ENCODE measurements at places on chromosomes 13 and 19.

DNA sequence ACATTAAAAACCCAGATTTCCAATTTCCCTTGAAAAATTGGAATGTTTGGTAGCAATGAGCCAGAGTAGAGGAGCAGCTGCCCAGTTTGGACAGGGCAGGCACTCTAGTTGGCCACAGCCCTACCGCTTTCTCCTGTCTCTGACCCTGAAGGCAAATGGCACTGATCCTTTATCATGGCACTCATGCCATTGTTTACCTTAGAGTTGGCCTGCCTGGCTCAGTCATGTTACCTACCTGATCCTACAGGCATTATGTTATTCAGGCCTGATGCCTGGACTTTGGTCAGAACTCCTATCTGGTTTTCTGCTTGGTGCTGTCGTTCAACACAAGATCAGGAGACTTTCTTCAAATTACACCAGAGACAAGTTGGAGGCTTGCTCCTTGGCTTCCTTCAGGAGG is 24.9 kb upstream of the TDRD3 start:
- no peak for DNase-seq

GRCh38 chr13:90545070-90545840 is 802.2 kb upstream of the MIR17HG start:
- no peak for DNase-seq

GRCh38 chr13:19089315-19089714 is 92.3 kb downstream of the TUBA3C start:
- DNase-seq: no peak

- DNase-seq: no peak
Measured at GRCh38 chr19:29503140-29503758, 22.5 kb upstream of the VSTM2B start.

GRCh38 chr13:44140888-44141724 is 232.5 kb upstream of the SERP2 start:
- DNase-seq: peak; percentile 24

DNA sequence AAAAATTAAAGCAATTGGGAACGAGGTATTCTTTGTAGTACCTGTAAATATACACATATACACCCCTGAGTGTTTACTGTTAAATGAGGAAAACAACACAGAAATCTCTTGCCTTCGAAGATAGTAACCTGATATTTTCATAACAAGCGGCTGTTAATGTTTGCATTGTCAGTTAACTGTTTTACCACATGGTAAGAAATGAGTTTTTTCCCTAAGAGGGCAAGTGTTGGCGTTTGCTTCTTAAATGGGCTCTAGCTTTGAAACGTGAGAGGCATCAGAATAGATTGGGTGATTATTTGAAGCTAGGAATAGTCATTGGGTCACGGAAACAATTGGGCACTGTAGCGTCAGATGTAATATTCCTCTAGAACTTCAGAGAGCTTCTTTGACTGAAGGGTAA is 22.0 kb upstream of the UPF3A start:
- no peak for DNase-seq

DNA sequence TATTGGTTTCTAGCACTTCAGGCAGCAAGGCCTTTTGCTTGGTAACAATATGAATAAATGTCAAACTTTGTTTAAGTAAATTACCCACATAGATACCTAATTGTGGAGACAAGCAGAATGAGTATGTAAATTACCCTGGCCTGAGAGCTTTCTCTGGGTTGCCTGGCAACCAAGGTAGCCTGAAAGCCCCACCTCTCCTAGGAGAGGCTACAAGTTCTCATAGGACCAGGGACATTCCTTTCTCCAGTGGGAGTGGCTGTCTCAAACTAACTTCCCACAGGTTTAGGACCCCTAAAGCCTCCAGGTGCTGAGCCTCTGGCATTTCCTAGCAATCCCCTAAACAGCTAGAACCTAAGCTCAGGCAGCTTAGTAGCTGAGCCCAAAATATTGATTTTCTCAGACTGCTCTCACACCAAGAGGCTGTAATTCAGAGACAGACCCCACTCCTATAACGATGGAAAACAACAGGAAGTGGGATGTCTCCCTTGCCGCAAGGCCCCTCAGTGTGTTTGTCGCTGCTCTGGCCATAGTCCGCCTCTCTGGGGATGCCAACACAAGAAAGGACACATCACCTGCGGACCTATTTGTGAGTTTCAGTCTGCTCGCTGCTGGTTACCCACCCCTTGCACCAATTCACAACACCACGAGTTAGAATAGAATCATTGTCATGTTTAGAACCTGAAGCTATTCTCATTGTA is 207.3 kb downstream of the DLEU7 start:
- no peak for DNase-seq

- DNase-seq: peak; percentile 97
Measured at GRCh38 chr19:1213391-1214286, 8.1 kb downstream of the STK11 start.

DNA sequence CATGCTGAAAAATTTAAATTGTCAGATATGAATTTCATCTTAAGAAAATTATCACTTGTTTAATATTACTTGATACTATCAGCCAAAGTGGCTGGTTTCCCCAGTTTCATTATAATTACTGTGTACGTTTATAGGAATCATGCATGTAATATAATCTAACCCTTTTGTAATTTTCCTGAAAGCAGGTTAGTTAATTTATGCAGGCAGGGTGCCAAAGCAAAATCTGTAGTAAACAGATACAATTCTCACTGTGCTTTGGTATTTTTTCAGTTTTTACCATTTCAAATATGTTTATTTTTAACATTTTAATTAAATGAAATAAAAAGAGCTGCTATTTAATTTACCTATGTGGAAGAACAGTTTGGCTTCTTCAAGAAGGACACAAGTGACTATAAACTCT is 1227.5 kb upstream of the MIR17HG start:
- DNase-seq: no peak

GRCh38 chr19:51258165-51259160 is 7.6 kb downstream of the SIGLECL1 start:
- no peak for DNase-seq

GRCh38 chr13:112434032-112434431 is 57.9 kb downstream of the SPACA7 start:
- DNase-seq: no peak

DNA sequence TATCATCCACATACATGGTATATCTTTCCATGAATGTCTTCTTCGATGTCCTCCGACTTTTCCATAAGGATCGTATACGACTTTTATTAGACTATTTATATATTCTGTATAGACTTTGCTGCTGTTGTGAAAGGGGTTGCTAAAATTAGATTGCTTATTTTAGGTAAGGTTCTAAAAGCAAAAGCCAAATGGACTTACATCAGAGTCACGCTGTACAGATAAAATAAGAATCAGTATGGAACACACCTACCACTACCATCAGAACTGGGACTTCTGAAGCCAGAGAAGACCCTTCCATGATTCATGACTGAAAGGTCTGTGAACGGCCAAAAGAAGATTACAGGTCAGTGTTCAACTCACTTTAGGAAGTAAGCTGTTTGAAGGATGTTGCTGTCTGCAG is 8.9 kb downstream of the ANKRD27 start:
- no peak for DNase-seq

GRCh38 chr13:77874406-77874805 is 44.2 kb downstream of the EDNRB start:
- no peak for DNase-seq

GRCh38 chr13:59343993-59344822 is 819.5 kb downstream of the DIAPH3 start:
- no peak for DNase-seq

- DNase-seq: no peak
Measured at GRCh38 chr19:55101261-55101660, 16.2 kb downstream of the PPP1R12C start.

GRCh38 chr19:18796239-18796638 is 5.1 kb upstream of the COMP start:
- DNase-seq: no peak

DNA sequence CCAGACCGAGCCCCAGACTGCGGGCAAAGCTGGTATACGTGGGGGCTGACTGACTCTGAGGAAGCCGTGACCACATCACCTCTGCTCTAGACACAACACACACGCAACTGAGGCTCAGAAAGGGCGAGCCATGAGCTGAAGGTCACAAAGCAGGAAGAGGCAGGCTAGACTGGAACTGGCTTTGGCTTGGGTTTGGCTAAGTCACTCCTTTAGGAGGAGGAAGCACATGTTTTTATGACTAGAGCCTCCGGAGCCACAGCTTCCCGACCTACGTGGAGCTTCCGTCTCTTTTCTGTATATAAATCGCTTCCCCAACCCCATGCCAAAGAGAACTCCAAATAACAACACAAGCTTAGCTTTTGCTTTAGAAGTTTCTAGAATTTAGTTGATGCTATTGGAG is 48.0 kb downstream of the RFX2 start:
- DNase-seq: peak; percentile 94

GRCh38 chr19:35330475-35330874 is 1.5 kb downstream of the CD22 start:
- DNase-seq: no peak

GRCh38 chr19:43639519-43640423 is at the start of gene CADM4:
Gene CADM4 (minus strand): TSS chr19:43639850. CDS start chr19:43639790, 60 bp downstream.
- DNase-seq: no peak

- DNase-seq: no peak
Measured at GRCh38 chr19:418761-419671, 10.1 kb upstream of the C2CD4C start.
